ENCODE measurements at places on chromosomes 11 and 22. TPM values are rescaled to one million over a fixed set of nuclear protein-coding genes. Genes with fewer than 3 reads are reported as not detected.

The MRGPRX3 gene
- polyA plus RNA-seq = not detected

The BATF2 gene
- 1.4 TPM for polyA plus RNA-seq

The CSRP3 gene
- polyA plus RNA-seq = not detected

The MYRF gene
- polyA plus RNA-seq = 70.8 TPM

The TNNI2 gene
- not detected for polyA plus RNA-seq

The OR2AT4 gene
- polyA plus RNA-seq = not detected

The PARVG gene
- polyA plus RNA-seq = 5.1 TPM

The SAA4 gene
- polyA plus RNA-seq = not detected

The ARHGAP20 gene
- 0.90 TPM for polyA plus RNA-seq

The NEFH gene
- polyA plus RNA-seq = 40.9 TPM

The CDC42EP1 gene
- polyA plus RNA-seq = 69.7 TPM

The CARD18 gene
- not detected for polyA plus RNA-seq

The OR52E8 gene
- polyA plus RNA-seq = not detected

The MPPED2 gene
- 3.4 TPM for polyA plus RNA-seq

The KRTAP5-7 gene
- not detected for polyA plus RNA-seq

The PKNOX2 gene
- 6.4 TPM for polyA plus RNA-seq

The KCTD21 gene
- 14.5 TPM for polyA plus RNA-seq

The LRRC32 gene
- polyA plus RNA-seq = 25.9 TPM

The PRG3 gene
- not detected for polyA plus RNA-seq

The KRTAP5-10 gene
- not detected for polyA plus RNA-seq

The BIK gene
- polyA plus RNA-seq = 3.6 TPM

The SPON1 gene
- polyA plus RNA-seq = 12.3 TPM

The USP2 gene
- polyA plus RNA-seq = 10.1 TPM

The MIOX gene
- polyA plus RNA-seq = 0.61 TPM

The CHID1 gene
- polyA plus RNA-seq = 74.6 TPM

The LRRC56 gene
- 5.4 TPM for polyA plus RNA-seq

Measured in brain (organoid and tissue), 16 donors.